Fibroblast of skin of left biceps (primary cell): ENCODE measurements at places on chromosomes 13 and 19.

DNA sequence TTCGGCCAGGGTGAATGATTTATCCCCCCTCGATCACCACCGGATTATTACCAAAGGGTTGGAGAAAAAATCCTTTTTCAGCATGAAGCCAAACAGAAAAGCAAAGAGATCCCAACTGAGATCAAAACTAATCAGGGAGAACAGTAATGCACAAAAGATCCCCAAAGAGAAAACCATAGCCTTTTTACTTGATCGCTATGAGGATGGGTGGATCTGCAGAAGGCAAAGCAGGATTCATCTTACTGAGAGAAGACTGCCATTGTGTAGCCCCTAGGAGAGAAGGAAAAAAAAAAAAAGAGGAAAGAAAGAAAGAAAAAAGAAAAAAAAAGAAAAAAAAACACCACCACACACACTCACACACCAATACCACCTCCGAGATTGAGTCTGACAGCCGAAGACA is at the start of gene FGF14:
Gene FGF14 (minus strand): TSS at position 283 of the 400 bp plus-strand sequence.
- no peak for DNase-seq

DNA sequence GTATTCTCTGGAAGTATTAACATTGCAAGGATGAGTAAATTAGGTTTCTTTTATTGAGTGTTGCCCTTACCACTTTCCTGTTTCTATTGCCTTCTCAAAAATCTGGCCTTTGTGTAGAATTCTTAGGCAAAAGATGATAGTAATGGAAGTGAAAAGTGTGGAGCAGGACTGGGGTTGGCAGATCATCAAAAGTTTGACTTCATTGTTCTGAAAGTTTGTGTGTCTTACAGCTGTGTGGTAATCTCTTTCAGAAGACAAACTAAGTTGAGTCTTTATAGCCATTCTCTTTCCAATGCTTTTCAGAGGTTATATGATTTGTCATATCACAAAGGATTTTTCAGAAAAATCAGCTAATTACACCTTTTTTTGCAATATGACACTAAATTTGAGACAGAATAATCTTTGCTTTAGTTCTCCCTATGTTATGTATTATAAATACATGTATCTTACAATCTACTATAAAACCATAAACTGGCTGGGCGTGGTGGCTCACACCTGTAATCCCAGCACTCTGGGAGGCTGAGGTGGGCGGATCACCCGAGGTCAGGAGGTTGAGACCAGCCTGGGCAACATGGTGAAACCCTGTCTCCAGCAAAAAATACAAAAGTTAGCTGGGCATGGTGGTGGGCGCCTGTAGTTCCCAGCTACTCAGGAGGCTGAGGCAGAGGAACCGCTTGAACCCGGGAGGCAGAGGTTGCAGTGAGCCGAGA is 8.7 kb upstream of the KCNRG start:
- no peak for DNase-seq

GRCh38 chr19:35868823-35869326 is 501 bp downstream of the APLP1 start:
- DNase-seq, result no peak

DNA sequence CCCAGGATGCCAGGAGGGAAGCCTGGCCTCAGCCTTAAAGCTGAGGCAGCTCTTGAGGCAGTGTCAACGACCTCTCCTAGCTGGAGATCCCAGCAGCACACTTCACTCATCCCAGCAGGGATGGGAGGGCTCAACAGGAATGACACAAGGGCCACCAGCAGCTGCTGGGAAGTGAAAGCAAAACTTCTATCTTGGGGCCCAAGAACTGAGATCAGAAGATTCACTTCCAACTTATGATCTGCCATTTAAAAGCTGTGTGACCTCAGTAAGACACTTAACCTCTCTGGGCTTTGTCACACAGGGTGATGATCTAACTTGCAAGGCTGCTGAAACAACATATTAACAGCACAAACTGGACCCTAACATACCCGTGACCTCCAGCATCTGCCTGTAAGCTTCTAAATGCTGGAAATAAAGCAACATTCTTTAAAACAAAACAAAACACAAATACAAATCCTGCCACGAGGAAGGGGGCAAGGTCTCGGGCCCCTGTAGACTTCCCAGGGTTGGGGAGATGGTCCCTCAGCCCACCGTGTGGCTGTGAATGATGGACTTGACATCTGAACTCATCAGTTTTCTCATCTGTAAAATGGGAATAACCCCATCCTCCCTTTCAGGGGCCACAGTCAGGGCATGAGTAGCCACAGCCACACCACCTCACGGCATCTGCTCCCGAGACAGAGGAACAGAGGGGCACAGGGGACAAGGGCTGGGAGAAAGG is 22.7 kb downstream of the ELL start:
- DNase-seq, result no peak

DNA sequence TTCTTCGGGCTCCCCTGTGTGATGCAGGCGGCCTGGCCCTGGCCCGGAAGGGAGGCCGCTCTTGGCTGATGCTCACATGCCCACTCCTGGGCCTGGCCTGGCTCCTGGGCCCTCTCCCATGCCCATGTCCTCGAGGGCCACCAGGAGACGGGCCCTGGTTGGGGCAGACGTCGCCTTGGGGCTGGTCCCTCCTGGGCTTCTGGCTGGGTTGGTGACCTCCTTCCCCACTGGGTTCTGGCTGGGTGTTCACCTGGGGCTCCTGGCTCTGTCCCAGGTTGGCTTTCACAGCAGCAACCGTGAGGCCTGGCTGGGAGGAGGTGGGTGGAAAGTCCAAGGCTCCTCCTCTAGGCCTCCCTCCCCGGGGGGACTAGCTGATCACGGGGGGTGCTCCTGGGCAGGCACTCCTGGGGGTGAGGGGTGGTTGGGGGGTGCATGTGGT is 15.5 kb upstream of the SLC7A10 start:
- DNase-seq, result no peak

DNA sequence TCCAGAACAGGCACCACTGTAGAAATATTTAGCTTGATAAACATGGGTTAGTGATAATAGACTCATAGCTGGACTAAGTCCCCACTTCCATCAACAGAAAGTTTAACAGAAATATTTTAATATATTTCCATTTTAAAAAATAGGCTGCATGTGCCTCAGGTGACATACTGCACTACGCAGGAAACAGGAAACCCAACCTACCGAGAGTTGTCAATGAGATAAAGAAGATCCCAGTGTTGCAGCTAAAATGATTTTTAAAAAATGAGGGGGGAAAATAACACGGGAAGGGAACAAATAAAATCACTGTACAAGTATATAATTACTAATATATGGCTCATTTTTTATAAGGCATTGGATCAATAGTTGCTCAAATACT is 154.8 kb downstream of the TBC1D4 start:
- DNase-seq, result no peak
